ENCODE measurements at places on chromosomes 3 and 15.
A peak's percentile ranks its signal among the peaks of the same experiment; 100 is the strongest.

GRCh38 chr3:133717424-133717823 lies 28.8 kb upstream of the TF start:
- no peak for DNase-seq

- DNase-seq: no peak
These were observed 59.7 kb downstream of the LMCD1 start for GRCh38 chr3:8561370-8561769.

DNA sequence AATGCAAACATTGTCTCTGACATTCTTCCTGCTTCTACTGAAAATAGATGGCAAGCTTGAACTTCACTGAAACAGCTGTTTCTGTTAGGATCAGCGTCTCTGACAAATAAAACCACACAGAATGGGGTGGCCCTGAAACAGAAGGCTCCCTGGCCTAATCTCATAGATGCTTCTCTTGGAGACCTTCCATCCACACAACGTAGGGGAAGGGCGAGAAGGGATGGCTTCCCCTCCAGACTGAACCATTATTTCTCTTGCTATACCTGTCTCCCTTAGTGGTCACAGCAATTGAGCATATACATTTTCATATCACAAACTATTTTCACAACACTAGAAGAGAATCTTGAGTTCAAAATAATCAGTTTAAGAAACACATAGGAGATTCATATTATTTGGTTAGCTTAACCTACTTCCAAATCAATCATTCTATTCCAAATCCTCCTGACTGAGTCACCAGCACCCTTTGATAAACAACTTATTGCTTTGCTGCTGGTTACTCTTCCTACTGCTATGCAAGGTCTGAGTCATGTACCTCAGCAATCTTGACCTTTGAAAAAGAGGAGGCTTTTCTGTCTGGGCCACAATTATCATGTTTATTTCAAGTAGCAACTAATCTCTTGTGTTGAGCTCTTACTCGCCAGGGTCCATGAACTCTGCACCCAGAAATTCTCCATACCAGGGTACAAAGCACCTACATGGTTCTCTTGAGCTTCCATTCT lies 45.5 kb downstream of the CBLB start:
- DNase-seq: peak; percentile 82

- DNase-seq: no peak
These were observed 139.8 kb upstream of the PROK2 start for GRCh38 chr3:71924721-71925120.

- DNase-seq: no peak
These were observed 128.9 kb downstream of the MCTP2 start for GRCh38 chr15:94360251-94360685.
